Endodermal cell (in vitro differentiated cells): ENCODE measurements at places on chromosomes 13 and 19. TPM values are rescaled to one million over a fixed set of nuclear protein-coding genes. Genes with fewer than 3 reads are reported as not detected.

Gene KHSRP
- total RNA-seq: 476 and 482 TPM in 2 replicates

Gene CLIP3
- total RNA-seq: 19.7 to 21.8 TPM (median 20.1 TPM) in 3 replicates

Gene ZNF382
- 13.2 and 13.5 TPM in 2 replicates for total RNA-seq

Gene PTPRH
- total RNA-seq: not detected in 2 replicates

Gene PDE4C
- 1.6 to 15.3 TPM (median 2.4 TPM) in 3 replicates for total RNA-seq

Gene NLRP4
- not detected in 3 replicates for total RNA-seq

Gene ALOX5AP
- not detected in 3 replicates for total RNA-seq

- no peak overlapping the region for H3K4me3 ChIP-seq
- no peak overlapping the region for H3K27ac ChIP-seq
- H3K36me3 ChIP-seq: no peaks in the 10 kb centered on the region
- no peaks in the 10 kb centered on the region for H3K27me3 ChIP-seq
These were observed 38.2 kb downstream of the TGDS start for GRCh38 chr13:94557684-94558235.

- H3K4me3 ChIP-seq: no peak overlapping the region
- no peak overlapping the region for H3K27ac ChIP-seq
- DNase-seq: no peak
These were observed 172.9 kb downstream of the UGGT2 start for GRCh38 chr13:95880331-95880730.

GRCh38 chr19:57771417-57771816 lies 1.9 kb downstream of the ZNF586 start:
- no peak overlapping the region for H3K27ac ChIP-seq
- no peaks in the 10 kb centered on the region for H3K4me1 ChIP-seq
- no peak overlapping the region for H3K4me3 ChIP-seq
- peaks cover 38% of the 10 kb centered on the region for H3K36me3 ChIP-seq
- DNase-seq: no peak

- no peaks in the 10 kb centered on the region for H3K4me1 ChIP-seq
- no peaks in the 10 kb centered on the region for H3K36me3 ChIP-seq
- no peak overlapping the region for H3K27ac ChIP-seq
- H3K4me3 ChIP-seq: no peak overlapping the region
- no peak for DNase-seq
These were observed 5.4 kb downstream of the PCDH20 start for GRCh38 chr13:61410266-61410665.

GRCh38 chr13:110913322-110914080 lies 1.4 kb downstream of the ANKRD10 start:
- H3K27ac ChIP-seq: peak overlapping the region; percentile 99
- H3K4me1 ChIP-seq: peaks cover 14% of the 10 kb centered on the region
- H3K36me3 ChIP-seq: peaks cover 29% of the 10 kb centered on the region

GRCh38 chr19:46860125-46860845 lies 512 bp upstream of the ARHGAP35 start:
- no peaks in the 10 kb centered on the region for H3K4me1 ChIP-seq
- H3K4me3 ChIP-seq: peak overlapping the region; percentile 83
- H3K27ac ChIP-seq: peak overlapping the region; percentile 99
- peaks cover 25% of the 10 kb centered on the region for H3K27me3 ChIP-seq
- no peaks in the 10 kb centered on the region for H3K36me3 ChIP-seq

DNA sequence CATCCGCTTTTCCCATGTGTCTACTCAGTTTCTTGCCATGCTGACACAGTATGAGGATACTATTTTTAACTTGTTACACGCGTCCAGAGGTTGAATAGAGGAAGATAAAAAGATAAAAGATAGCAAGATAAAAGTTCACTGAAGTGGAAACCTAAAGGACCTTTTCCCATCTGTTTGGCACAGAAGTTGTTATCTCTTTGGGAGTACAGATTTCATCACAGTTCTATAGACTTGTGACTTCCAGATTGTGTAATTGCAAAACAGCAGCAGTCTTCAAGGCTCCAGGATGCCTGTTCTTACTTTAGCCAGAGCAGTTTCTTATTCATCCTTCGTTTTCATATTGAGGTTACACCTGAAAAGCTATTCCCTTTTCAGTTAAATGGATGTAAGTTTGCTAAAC lies 369.2 kb downstream of the GPC5 start:
- peaks cover 8% of the 10 kb centered on the region for H3K4me1 ChIP-seq
- H3K4me3 ChIP-seq: no peak overlapping the region
- H3K27ac ChIP-seq: no peak overlapping the region
- no peak for DNase-seq
- H3K27me3 ChIP-seq: no peaks in the 10 kb centered on the region

GRCh38 chr19:43699506-43700394 lies 16.1 kb upstream of the IRGC start:
- no peaks in the 10 kb centered on the region for H3K4me1 ChIP-seq
- H3K36me3 ChIP-seq: no peaks in the 10 kb centered on the region
- H3K27ac ChIP-seq: no peak overlapping the region
- no peak overlapping the region for H3K4me3 ChIP-seq

DNA sequence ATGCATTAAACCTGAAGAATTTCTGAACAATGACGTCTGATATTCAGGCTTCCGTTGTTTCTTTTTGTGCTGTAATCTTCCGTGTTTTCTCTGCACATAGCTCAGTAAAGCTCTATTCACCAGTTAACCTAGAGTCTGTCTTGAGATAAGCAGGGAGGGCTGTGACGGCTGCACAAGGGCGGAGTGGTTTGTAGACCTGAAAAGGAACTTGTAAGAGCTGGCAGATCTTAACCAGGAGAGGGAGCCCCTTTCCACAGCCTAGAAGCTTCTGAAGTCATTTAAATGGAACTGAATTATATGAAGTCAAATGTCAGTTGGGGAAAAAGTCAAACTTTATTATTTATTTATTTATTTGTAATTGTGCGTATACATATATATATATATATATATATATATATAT lies 27.5 kb downstream of the DPRX start:
- no peaks in the 10 kb centered on the region for H3K27me3 ChIP-seq
- peak; percentile 84 for DNase-seq
- no peak overlapping the region for H3K4me3 ChIP-seq
- H3K27ac ChIP-seq: no peak overlapping the region
